ENCODE measurements at places on chromosomes 11 and 22.

DNA sequence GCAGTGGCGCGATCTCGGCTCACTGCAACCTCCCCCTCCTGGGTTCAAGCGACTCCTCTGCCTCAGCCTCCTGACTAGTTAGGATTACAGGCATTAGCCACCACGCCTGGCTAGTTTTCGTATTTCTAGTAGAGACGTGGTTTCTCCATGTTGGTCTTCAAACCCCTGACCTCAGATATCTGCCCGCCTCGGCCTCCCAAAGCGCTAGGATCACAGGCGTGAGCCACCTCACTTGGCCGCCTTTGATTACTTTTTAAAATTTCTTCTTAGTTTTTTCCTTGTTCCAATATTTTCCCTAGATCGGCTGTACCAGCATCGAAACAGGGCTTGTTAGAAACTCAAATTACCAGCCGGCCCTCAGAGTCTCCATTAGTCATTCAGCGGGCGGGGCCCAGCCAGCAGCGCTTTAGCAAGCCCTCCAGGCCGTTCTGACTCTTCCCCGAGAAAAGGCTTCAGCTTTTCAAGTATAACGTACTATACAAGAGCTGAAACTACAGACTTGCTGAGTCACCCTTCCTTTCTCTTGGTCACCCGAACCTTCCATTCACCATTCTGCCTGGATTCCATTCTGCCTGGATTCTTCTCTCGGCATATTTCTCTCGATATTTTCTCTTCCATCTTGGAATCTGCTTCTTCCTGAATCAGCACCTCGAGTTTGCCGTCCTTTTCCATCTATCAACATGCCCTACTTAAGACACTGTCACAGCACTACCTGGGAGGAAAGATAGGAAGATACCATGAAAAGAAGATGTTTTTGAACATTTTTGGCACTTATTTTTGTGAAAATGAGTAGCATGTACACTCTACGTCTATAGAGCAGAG, 6.7 kb upstream of the CAPRIN1 start:
- DNase-seq: no peak

DNA sequence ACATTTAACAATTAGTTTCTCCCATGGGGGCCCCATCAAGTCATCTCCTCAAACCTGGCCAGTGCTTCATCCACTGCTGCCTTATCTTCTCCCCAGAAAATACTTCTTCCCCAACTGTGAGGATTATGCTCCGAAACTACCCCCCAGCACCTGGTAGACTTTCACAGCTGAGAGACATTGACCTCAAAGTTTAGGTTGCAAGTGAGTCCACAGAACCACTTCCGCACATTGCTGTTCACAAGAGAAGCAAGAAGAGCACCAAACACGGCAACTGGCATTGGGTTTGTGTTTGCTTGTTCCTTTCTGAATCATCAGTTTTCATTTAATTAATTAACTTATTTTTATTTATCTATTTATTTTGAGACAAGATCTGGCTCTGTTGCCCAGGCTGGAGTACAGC, 6.1 kb downstream of the MCHR1 start:
- no peak for DNase-seq

- no peak for DNase-seq
Observed at GRCh38 chr11:72443016-72443415, 8.7 kb upstream of the CLPB start.

GRCh38 chr11:35011389-35011788, 95.0 kb downstream of the PDHX start:
- DNase-seq: no peak

GRCh38 chr22:46735747-46736608, 2.1 kb downstream of the CERK start:
- DNase-seq: no peak

- DNase-seq: no peak
Observed at GRCh38 chr11:118080296-118080695, 3.4 kb downstream of the TMPRSS4 start.

GRCh38 chr11:91308069-91308468, 916.5 kb upstream of the FAT3 start:
- no peak for DNase-seq

GRCh38 chr11:121692236-121692635, 239.5 kb upstream of the SORL1-AS1 start:
- no peak for DNase-seq

Measured in putamen (tissue), 1 donor.